Heart right ventricle (tissue), 16 donors: ENCODE measurements at places on chromosomes 16 and 17. TPM values are rescaled to one million over a fixed set of nuclear protein-coding genes. Genes with fewer than 3 reads are reported as not detected.

DNA sequence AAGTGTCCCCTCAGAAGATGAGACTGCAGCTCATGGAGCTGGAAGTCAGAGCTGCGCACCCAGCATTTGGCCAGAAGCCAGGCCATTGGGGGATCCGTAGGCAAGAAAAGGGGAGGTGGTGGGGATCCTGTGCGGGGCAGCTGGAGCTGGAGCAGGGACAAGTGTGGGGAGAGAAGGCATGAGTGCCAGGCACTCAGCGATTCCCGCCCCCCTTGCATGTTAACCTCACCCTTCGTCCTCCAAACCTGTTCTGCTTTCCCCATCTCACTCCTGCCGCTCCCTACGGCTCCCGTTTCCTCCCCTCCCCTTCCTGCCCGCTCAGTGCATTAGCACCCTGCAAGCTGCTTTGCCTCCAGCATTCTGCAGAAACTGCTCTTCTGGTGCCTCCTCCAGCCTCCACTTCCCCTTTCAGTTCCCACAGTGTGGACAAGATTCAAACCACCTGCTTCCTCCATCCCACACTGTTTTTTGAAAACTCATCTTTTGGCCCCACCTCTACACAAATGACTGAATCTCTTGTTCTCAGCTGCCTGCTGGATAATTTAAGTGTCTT lies 5.6 kb downstream of the ALOX15 start:
- H3K27ac ChIP-seq = no peak overlapping the region
- no peaks in the 10 kb centered on the region for H3K36me3 ChIP-seq
- no peak overlapping the region for H3K4me3 ChIP-seq

DNA sequence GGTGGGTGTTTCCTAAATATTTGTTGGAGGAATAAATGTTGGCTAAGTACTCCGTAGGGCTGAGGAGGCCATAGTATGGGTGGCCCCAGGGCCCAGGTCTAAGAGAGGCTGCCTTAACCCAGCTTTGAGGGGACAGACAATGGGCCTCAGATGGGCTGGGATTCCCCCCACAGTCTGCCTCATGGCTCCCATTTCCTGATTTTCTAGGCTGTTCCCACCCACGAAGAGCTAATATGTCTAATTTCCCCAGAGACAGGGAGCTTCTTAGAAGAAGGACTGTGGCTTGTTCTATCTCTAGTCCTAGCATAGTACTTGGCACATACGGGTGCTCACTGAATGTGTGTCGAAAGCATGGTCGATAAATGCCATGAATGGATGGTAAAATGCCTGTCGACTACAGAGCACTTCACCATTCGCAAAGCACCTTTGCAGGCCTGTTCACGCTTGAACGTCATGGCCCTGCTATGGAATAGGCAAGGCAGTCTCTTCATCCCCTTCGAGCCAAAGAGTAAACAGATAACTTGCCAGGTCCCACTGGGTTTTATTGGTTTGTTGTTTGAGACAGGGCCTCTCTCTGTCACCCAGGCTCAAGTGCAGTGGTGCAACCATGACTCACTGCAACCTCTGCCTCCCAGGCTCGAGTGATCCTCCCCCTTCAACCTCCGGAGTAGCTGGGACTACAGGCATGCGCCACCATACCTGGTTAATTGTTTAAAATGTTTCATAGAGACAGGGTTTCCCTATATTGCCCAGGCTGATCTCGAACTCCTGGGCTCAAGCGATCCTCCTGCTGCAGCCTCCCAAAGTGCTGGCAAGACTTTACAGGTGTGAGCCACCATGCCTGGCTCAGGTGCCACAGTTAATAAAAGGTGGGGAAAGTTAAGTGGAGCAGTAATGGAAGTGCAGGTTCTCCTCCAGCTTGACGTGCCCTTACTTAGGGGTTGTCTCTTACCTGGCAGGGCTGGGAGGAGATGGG lies 9.7 kb downstream of the CHAD start:
- no peaks in the 10 kb centered on the region for H3K4me1 ChIP-seq
- no peaks in the 10 kb centered on the region for H3K27me3 ChIP-seq
- H3K4me3 ChIP-seq = no peak overlapping the region
- H3K36me3 ChIP-seq = peaks cover 7% of the 10 kb centered on the region

DNA sequence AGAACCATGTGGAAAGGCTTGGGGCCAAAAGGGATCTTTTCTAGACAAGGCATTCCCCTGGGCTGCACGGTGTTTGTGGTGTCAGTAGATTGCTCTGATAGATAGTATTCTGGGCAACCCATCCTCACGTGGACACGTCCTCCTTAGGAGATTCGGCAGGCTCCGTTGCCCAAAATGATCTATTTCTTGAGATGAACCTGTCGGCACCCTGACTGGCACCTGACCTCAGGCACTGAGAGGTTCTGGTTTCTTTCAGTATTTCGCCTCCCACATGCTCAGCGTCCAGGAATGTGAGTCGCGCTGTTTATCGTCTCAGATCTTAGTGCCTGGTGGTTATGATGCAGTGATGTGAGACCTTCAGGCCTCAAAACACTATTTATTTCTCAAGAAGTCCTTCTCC lies 89.7 kb downstream of the MARCHF10 start:
- DNase-seq = no peak
- no peak overlapping the region for H3K4me3 ChIP-seq
- no peaks in the 10 kb centered on the region for H3K27me3 ChIP-seq
- no peaks in the 10 kb centered on the region for H3K4me1 ChIP-seq
- H3K36me3 ChIP-seq = no peaks in the 10 kb centered on the region

- no peak overlapping the region for H3K27ac ChIP-seq
- no peaks in the 10 kb centered on the region for H3K27me3 ChIP-seq
- H3K36me3 ChIP-seq = no peaks in the 10 kb centered on the region
- DNase-seq = no peak
- H3K4me1 ChIP-seq = no peaks in the 10 kb centered on the region
- no peak overlapping the region for H3K4me3 ChIP-seq
These were observed 39.3 kb downstream of the TADA2A start for GRCh38 chr17:37446027-37446426.

DNA sequence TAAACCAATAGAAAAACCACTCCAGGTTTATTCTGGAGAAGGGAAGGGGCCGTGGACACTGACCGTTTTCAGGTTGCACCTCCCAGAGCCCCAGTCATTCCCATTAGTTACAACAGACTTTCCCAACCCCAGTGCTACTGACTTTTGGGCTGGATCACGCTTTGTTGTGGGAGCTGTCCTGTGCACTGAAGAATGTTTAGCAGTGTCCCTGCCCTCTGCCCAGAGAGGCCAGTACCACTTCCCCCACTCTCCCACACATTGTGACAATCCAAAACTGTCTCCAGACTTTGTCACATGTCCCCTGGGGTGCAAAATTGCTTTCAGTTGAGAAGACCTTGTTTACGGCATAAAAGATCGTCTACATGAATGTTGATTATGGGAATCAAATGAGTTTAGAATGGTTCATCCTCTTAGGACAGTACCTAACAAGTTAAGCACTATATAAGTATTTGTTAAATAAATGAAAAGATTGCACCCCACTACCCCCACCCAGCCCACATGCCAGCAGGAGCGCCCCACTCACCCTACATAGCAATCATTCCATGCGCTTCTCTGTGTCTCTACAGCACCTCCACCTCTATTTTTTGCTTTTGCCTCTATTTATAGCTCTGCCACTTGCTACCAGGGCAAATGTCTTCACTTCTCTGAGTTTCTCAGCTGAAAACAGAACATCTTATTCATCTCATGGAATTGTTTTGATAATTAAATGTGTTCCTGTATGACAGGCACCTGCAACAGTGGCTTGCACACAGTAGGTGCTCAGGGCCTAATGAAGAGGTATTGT lies 104.9 kb downstream of the AXIN2 start:
- no peak overlapping the region for H3K4me3 ChIP-seq
- H3K27me3 ChIP-seq = no peaks in the 10 kb centered on the region
- H3K36me3 ChIP-seq = no peaks in the 10 kb centered on the region
- no peak for DNase-seq

GRCh38 chr17:63967953-63968352 lies 4.8 kb downstream of the SCN4A start:
- H3K27ac ChIP-seq = no peak overlapping the region
- H3K4me3 ChIP-seq = no peak overlapping the region
- no peaks in the 10 kb centered on the region for H3K36me3 ChIP-seq
- no peak for DNase-seq
- H3K4me1 ChIP-seq = peaks cover 12% of the 10 kb centered on the region

DNA sequence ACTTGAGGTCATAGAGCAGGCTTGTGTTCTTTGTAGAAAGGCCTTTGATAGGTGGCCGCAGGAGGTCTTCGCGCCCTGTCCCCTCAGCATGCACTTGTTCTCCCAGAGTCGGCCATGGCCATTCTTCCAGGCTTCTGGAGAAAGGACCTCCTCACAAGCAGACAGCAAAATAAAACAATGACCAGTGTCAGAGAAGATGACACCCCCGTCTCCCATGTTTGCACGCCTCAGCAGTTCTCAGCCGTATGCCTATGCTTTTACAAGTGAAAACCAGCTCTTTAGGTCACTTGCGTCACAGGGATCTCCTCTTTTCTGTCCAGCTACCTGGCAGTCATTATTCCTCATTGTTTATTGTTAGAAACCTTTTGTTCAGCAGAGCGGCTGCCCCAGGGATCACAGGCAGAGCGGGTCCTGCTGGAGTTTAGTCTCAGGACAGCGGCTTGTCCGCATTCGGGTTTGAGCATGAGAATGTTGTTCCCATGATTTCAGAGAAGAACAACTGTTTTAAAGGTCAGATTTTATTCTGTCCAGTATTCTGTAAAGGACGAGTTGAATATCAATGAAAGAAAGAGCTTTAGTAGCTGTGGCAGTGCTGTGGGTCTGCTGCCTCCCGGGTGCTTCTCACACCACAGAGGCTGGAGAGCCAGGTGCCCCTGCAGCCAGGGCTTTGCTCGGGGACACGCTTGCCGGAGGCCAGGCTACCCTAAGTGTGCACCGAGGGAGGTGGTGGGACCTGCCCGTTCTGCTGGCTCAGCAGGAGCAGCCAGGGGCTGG lies 123.9 kb downstream of the RPTOR start:
- H3K4me1 ChIP-seq = no peaks in the 10 kb centered on the region
- no peak overlapping the region for H3K27ac ChIP-seq
- no peaks in the 10 kb centered on the region for H3K36me3 ChIP-seq

GRCh38 chr17:59846394-59847165 lies 46.2 kb downstream of the TUBD1 start:
- no peaks in the 10 kb centered on the region for H3K27me3 ChIP-seq
- peaks cover 23% of the 10 kb centered on the region for H3K4me1 ChIP-seq
- peak overlapping the region; percentile 54 for H3K27ac ChIP-seq
- H3K36me3 ChIP-seq = peaks cover 7% of the 10 kb centered on the region
- DNase-seq = no peak

- H3K4me1 ChIP-seq = peaks cover 2% of the 10 kb centered on the region
- H3K36me3 ChIP-seq = peaks cover 4% of the 10 kb centered on the region
- peak overlapping the region; percentile 85 for H3K4me3 ChIP-seq
These were observed 622 bp downstream of the GPRC5B start for GRCh38 chr16:19883966-19884485.

DNA sequence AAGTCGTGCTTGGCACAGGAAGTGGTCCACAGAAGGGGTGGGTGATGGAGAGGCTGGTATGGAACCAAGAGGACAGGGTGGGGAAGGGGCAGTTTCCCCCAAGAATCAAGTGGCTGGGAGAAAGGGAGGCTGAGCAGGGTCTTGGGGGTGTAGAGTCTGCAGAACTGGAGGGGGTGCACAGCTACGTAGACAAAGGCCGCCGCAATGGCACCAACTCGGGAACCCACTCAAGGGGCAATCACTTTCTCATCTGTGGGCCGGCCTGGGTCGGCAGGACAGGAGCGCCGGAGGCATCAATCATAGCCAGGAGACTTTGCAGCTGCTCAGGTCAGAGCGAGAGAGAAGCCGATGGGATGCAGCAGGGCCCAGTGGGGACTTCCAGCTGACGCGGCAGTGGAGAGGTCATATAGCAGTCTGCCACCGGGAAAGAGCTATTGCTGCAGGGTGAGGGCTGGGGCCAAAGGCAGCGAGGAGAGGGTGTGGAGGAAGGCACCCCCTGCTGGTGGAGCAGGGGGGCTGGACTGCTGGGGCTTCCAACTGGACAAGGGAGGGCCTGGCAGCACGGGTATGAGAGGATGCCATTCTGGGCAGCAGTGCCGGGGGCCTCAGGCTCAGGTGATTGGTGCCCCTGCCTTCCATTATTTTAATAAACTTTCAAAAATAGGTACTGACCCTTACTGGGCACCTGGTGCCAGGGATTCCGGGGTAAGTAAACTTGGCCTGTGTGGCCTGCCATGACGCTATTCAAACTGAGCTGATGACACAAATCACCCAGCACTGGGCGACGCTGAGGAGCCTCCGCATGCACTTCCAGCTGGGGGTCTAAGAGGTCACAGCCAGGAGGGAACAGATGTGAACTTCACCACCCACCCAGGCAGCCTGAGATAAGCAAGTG lies 52.5 kb upstream of the MTSS2 start:
- H3K4me1 ChIP-seq = peaks cover 39% of the 10 kb centered on the region
- no peak overlapping the region for H3K4me3 ChIP-seq
- H3K36me3 ChIP-seq = no peaks in the 10 kb centered on the region
- H3K27me3 ChIP-seq = no peaks in the 10 kb centered on the region
- peak overlapping the region; percentile 87 for H3K27ac ChIP-seq

DNA sequence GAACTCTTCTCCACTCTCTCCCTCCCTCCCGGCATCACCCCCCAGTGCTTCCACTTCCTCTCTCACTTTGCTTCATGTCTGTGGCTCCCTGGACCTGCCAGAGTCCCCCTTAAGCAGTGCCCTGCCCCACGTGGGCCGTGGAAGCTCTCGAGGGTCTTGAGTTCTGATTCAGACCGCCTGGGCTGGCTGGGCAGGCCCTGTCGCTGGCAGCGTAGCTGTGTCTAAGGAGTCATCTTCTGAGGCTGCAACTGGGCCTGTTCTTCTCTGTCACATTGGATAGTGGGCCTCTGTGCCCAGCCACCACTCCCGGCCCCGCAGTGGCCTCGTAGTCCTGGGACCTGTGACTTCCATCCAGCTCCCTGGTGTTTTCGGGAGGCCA lies 30.7 kb downstream of the MNT start:
- H3K4me3 ChIP-seq = no peak overlapping the region
- no peak overlapping the region for H3K27ac ChIP-seq
- DNase-seq = no peak
- H3K36me3 ChIP-seq = peaks cover 40% of the 10 kb centered on the region
- no peaks in the 10 kb centered on the region for H3K27me3 ChIP-seq
- H3K4me1 ChIP-seq = peaks cover 19% of the 10 kb centered on the region

GRCh38 chr16:66695935-66696668 lies 441 bp downstream of the CMTM4 start:
- H3K27ac ChIP-seq = no peak overlapping the region
- H3K4me3 ChIP-seq = peak overlapping the region; percentile 74
- H3K36me3 ChIP-seq = no peaks in the 10 kb centered on the region
- H3K27me3 ChIP-seq = no peaks in the 10 kb centered on the region
- DNase-seq = peak; percentile 13
- peaks cover 8% of the 10 kb centered on the region for H3K4me1 ChIP-seq

DNA sequence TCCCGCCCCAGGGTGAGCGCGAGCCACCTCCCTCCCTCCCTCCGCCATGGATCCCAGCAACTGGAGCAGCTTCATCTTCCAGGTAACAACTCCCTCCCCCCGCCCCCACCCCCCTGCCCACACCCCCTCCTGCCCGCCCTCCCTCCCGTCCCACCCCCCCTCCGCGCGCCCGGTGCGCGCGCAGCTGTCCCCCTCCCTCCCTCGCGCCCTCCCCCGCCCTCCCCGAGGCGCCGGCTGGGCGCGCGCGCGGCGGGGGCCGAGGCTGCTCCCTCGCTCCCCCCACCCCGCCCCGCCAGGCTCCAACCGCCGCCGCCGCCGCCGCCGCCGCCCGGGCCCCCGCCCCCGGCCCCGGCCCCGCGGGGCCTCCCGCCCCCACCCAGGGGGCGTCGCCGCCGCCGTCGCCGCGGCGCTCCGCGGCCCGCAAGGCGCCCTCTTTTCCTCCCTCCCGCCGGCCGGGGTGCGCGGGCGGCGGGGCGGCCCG lies at the start of gene MAZ:
MAZ (plus strand) TSS at position 431 of the 481 bp plus-strand sequence. CDS start 173 bp downstream, outside the sequence.
- no peaks in the 10 kb centered on the region for H3K36me3 ChIP-seq
- no peaks in the 10 kb centered on the region for H3K27me3 ChIP-seq
- peak within 1 kb of the TSS; percentile 79 for H3K4me3 ChIP-seq
- H3K27ac ChIP-seq = peak within 1 kb of the TSS; percentile 99
- H3K4me1 ChIP-seq = peaks cover 41% of the 10 kb centered on the region
- no peak for DNase-seq

The STH gene
- total RNA-seq = not detected

The MGAT5B gene
- not detected for total RNA-seq

The PITPNC1 gene
- 28.0 TPM for total RNA-seq
